HAP-1 (cell line): ENCODE measurements at places on chromosomes 11 and 22.

DNA sequence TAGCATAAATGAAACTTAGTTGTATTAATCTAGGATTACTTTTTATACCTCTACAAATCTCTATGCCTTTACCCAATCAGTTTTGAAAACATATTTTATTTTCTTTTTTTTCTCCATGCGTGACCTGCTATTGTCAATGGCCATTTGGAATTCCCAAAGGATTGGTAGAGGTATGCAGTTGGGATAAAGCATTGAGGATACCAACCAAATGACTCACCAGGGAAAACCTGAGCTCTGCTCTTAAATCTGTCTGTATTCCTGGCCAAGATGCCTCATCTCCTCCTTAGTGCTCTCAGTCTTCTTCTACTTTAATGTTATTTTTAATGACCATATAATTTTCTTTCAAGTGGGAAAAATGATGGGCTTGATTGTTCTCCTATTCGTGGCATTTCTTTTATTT, 61.9 kb downstream of the EHF start:
- DNase-seq: no peak

- no peak for DNase-seq
Observed at GRCh38 chr11:31022080-31022479, 347.5 kb downstream of the DCDC1 start.

GRCh38 chr11:13760115-13760514, 91.6 kb downstream of the FAR1 start:
- DNase-seq: no peak

DNA sequence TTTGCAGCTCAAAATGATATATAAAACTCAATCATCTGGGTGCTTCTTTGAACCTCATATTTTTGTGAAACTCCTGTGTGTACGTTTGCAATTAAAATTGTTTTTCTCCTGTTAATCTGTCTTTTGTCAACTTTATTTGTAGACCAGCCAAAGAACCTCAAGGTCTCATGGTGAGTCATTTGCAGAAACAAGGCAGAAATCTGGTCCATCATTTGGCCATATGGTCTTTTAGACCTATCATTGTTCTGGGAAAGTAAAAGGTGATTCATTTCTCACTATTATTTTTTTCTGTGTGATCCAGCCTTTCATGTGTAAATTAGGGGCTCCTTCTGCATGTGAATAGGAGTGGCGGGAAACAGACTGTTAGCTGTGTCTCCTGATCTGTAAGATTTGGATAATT, 399.1 kb upstream of the DDI1 start:
- peak; percentile 53 for DNase-seq

DNA sequence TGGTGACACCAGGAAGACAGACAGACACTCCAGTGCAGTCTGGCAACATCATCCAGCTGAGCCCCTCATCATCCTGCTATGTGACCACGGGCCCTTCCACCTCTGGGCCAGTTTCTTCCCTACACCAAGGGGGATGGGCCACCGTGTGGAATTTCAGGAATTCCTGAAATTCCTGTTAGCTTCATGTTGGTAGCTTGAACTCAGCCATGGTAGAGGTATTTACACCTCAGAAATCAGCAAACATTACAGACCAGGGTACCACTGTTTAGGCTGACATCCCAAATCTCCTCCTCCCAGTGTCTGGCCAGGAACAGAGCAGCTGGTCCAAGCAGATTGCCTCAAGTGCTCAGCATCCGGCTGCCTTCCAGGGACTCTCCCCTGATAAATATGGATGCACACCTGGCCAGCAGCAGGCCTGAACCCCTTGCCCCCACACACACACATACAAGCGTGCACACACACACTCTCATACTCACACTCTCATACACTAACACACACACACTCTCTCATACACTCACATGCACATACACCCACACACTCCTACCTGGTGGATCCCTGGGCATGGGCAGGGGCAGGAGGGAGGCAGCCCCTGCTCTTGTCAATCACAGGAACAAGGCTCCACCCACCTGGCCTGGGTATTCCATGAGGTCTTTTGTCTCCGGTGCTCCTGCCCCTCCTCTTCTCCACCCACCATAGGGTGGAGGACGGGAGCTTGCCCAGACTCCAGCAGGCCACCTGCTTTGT, 85.2 kb downstream of the BUD13 start:
- DNase-seq: no peak

DNA sequence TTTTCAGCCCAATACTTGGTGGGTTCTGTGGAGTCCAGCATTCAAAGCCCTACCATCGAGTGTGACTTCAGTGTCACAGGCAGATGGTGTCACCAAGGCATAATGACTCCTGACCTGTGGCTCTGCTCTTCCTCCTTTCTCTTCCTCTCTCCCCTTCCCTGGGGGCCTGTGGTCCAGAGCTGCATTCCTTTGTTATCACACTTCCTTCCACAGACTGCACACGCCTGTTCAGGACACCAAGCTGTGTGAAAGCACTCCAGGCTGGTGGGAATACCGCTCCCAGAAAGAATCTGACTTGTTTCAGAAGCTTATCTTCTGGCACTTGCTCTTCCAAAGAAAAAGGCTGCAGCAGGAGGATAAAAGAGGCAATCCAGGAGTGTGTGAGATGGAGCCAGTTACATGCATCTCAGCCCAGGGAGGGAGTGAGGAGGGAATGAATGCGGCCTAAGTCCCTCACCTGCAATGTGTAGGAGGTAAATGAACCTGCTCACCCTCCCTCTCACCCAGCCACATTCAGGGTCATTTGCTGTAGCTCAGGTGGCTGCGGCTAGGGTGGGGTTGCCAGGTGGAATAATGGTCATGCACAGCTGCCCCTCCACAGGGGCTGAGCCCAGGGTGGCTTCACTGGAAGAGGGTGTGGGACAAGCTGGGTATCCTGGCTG, 79.3 kb downstream of the ADAMTS15 start:
- DNase-seq: no peak
